ENCODE measurements at places on chromosomes 6 and 20.

DNA sequence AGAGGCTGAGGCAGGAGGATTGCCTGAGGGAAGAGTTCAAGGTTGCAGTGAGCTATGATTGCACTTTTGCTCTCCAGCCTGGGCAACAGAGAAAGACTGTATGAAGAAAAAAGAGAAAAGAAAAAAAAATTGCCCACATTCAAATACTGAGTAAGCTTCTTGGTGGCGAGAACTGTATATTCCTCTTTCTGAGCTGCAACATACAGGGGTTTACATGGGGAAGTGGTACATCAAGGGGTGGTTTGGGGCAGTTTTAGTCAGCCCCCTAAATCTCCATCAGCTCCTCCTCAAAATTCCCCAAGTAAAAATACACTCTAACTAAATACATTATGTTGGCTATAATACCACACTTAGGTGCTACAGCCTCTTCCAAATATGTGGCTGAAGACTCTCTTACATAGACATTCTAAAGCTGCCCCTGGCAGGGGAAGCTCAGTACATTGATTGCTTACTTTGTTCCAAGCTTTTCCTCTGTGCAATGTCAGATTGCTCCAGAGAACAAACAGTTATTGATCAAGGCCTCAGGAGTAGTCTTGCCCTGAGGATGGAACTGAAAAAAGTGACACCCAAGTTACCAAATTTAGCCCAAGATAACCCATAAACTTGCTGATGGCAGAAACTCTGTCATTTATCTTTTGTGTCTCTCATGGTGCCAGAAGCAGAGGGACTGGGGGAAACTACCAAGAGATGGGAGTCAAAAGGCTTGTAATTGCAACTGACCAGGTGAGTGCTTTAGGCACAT lies 107.4 kb upstream of the RIPOR2 start:
- no peak for DNase-seq

- no peak for DNase-seq
These were observed 332.5 kb downstream of the TFAP2A start for GRCh38 chr6:10082385-10082784.

DNA sequence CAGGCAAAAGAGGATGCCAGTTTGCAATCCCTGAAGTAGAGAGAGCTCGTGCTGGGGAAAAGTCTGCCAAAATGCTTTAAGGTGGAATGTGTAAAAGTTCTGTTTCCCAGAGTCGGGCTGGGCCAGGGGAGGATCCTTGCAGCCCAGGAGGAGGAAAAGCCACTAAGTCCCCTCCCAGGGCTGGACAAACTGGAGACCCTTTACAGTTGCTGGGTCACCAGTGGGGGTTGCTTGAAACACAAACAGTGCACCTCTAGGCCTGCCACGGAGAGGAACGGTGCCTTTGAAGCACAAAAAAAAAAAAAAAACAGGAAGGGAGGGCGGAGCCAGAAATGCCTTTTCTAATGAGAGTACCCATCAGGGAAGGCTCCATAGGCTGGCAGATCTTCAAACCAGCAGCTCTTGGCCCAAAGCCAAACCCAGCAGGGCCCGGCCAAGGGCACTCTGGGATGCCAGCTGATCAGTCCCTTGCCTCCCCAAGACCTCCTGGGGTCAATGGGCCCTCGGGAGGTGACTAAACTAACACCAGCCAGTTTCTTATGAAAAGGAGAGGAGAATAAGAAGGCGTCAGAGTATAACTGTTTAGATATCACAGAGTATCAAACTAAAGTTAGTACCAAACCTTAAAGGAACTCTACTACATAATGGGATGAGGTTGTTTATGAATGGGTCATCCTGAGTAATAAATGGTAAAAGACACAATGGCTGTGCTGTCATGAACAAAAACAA lies 23.7 kb downstream of the HLA-A start:
- no peak for DNase-seq

GRCh38 chr20:49612127-49612738 lies 44.3 kb upstream of the PTGIS start:
- DNase-seq = no peak

DNA sequence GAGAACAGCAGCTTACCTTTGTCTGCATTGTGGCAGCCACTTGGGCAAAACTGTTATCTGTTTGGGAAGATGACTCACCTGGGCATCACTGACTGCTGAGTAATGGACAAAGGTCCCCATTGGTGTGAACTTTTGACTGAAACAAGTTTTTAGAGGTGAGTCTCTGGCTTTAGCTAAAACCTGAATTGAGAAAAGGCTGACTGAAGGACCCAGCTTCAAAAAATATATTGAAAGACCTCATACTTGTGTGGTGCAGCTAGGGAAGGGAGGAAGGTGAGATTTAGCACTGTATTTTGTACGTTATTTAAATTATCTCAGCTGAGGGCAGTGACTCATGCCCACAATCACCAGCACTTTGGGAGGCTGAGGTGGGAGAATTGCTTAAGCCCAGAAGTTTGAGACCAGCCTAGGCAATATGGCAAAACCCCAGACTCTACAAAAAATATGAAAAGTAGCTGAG lies 4.5 kb upstream of the CITED2 start:
- DNase-seq = no peak

DNA sequence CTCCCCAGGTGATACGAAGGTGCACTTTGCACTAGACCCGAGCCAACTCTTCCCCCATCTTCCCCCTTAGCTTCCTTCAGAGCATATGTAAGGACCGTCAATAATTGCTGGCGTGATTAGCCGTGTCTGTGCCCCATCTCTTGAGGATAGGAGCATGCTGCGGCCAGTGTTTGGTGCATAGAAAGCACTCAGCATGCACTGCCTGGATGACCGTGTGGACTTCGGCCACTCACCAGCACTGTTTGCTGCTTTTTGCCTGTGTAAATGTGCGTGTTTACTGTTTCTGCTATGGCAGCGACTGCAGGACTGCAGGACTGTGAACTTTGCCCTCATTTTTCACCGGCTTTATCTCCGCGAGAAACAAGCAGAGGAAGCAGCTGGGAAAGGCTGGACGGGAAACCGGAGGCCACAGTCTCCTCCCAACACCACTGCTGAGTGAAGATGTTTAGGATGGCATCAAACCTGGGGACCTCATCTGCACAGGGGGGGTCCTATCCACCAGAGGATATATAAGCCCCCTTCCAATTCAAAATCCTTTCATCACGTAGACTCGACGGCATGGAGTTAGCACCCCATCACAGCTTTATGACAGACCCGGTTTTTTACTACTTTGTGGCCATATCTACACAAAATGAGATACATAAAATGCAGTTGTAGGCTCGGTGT lies 150.6 kb upstream of the AFDN start:
- no peak for DNase-seq

GRCh38 chr20:44073011-44073674 lies 113.8 kb downstream of the JPH2 start:
- no peak for DNase-seq

- DNase-seq = no peak
These were observed 276.4 kb downstream of the TRDN start for GRCh38 chr6:123360359-123360758.

DNA sequence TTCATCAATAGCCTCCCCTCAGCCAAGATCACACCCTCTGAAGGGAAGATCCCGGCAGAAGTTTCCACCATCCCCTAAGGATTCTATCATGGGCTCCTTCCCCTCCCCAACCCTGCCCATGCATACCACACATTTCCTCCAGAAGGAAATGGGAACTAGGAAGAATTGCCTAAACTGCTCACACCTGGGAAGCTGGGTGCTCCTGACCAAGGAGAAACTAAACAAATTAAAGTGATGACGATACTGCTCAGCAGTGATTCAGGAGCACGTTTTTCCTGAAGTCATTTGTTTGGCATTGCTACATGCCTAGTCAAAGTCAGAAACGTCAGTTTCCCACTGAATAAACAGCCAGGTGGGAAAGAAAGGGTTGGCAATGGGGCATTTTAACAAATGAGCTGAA lies 136.1 kb upstream of the CDYL start:
- DNase-seq = no peak

GRCh38 chr20:57130160-57130772 lies 136.2 kb downstream of the BMP7 start:
- DNase-seq = no peak

GRCh38 chr6:163836876-163837690 lies 422.6 kb downstream of the QKI start:
- DNase-seq = no peak

Data from stimulated activated CD8-positive, alpha-beta memory T cell treated with anti-CD3 and anti-CD28 coated beads, Interleukin-15, amount 100 ng/mL, for 4 hours (primary cell).